ENCODE measurements at places on chromosomes 1 and 21.

- DNase-seq = no peak
Observed at GRCh38 chr1:25725482-25725881, 74.5 kb upstream of the SELENON start.

GRCh38 chr1:223084464-223084866 is 58.6 kb downstream of the TLR5 start:
- DNase-seq = no peak

GRCh38 chr1:165873481-165873880 is 46.1 kb downstream of the UCK2 start:
- DNase-seq = no peak

DNA sequence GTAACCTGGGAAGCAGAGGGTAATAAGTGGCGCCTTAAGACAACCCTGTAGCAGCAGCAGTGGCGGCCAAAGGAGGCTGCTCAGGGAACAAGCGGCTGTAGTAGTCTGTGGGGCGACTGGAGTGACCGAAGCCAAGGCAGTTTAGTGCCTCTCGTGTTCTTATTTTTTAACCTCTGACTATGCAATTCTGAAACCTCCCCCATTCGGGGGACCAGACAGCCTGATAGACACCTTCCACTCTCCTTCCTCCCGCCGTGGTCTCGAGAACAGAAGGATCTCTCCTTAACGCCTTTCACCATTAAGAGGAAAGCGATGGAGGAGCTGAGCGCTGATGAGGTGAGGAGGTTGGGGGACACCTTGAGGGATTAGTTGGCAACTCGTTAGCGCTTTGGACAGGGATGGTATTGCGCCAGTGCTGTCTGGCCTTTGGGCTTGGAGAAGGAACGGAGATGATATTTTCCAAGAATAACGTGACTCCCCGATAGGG is 644 bp downstream of the UBE4B start:
- no peak for DNase-seq

- DNase-seq = no peak
Observed at GRCh38 chr1:117284399-117285215, 73.9 kb upstream of the VTCN1 start.

GRCh38 chr1:119010201-119010600 is 22.1 kb upstream of the TBX15 start:
- no peak for DNase-seq

DNA sequence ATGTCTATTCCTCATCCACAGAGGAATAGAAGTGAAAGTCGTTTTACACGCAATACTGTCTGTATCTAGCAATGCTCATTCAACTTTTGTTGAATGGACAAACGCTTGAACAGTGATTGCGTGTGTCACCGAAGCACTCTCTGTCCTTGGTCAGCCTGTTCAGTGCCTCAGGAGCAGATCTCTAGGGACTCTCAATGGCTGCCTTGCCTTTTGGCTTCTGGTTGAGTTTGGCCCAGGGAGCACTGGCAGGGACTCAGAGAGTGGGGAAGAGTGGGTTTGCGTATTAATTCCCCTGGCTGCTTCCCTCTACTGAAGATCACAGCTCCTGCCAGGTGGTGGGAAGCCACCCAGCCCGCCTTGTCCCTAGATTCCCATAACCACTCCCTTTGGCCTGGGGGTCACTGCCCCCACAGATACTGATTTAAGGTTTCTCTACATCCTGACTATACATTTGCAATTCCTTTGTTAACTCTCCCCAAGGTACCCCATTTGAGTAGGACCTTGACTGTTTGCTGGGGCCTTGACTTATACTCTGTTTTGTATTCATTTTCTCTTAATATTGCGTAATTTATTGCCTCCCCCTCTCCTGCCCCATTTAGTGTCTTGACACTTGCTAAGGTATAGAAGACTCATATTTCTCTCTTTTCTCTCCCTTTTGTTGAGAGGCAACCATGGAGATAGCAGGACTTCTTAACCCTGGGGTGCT is 61.7 kb upstream of the USP24 start:
- no peak for DNase-seq

DNA sequence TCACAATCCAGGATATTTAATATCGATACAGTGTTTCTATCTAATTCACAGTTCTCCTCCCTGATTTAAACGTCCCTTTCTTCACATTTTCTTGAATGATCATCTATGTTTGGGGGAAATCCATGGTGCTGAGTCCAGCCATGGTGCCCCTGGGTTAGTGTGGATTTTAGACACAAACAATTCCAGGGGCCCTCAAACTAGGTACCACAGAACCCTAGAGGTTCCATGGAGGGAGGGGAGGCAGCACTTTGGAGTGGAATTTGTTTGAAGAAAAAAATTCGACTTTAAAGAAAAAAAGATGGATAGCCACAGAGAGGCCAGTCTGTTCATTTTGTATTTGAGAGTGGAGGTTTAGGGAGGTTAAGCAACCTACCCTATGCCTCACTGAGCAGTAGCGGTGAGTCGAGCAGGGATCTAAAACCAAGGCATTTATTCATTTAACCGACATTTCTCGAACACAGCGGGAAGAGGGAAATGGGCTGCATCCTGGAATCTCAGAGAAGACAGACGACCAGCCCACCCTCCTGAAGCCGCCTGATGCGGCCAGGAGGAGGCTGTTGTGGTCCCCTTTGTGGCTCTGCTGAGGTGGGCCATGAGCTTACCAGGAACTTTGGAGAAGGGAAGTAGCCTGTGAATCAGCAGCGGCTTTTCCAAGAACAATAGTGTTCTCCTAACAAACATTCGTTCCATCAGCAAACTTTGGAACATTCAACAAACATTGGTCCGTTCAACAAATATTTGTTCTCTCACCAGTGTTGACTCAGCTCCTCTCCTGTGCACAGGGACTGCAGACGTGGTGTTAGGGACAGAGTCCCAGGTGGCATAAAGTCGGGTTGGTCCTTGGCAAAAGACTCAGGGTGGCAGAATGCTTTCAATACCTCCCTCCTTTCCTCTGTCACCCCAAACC is 103.5 kb upstream of the ZBTB40 start:
- DNase-seq = no peak

DNA sequence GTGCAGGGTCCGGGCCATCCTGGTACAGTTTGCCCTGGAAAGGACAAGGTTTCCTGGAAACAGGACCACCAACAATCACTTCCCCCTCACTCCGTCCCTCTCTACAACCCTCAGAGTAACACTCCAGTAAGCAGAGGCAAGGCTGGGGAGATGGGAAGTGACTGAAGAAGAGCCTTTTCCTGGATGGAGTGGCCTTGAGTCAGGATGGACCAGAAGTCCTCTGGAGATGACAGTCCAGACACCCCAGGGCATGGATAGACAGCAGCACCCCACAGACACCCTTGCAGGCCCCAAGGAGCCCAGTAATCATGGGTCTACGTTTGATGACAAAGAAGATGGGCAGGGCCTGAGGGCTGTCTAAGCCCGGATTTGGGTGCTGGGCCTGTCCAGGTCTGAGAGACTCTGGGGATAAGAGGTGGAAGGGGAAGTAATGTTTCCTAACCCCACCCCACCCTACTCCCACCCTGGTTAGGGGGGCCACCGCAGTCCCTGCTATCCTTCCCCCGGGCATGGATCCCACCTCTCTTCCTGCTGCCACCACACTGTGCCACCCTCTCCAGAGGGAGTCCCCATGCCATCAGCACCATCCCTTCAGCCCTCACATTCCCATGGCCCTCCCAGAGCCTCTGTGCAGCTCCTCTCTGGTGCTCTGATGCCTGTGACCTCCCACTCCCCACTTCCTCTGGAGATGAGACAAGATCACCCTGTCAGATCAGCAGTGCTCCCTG is 7.2 kb upstream of the S100A8 start:
- no peak for DNase-seq

DNA sequence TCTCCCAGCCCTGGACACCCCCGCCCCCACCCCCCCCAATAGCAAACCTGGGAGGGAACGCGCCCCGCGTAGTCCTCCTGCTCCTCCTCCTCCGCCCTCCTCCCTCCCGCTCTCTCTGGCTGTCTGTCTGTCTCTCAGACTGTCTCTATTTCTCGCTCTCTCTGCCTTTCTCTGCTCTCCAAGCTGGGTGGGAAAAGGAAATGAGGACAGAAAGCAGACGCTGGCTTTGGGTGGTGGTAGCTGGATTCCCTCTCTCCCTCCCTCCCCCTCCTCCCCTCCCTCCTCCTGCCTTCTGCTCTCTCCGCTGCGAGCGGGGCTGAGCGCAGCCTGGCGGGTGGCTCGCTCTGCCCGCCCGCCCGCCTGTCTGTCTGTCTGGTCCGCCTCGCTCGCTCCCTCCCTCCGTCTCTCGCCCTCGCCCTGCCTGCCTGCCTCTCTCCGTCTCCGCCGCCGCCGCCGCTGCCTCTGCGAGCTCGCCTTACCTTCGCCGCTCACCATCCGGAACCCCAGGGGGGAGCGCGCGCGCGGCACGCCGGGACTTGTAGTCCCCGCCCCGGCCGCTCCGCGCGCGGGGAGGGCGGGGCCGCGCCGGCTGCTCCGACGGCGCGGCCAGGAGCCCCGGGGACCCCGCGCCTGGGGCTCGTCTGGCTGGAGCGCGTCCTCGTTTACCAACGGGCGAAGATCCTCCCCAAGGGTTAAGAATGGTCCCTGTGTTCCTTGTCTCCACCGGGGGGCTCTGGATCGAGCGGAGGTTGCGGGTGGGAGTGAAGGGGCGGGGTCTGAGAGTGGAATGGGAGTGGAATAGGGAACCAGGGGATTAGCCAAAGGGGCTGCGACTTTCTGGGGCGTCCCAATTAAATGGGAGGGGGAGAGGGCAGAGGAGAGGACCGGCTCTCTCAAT is at the start of gene AHDC1:
Gene AHDC1 (minus strand): TSS at position 464 of the 898 bp plus-strand sequence. CDS start 52,029 bp downstream, outside the sequence.
- peak; percentile 92 for DNase-seq

DNA sequence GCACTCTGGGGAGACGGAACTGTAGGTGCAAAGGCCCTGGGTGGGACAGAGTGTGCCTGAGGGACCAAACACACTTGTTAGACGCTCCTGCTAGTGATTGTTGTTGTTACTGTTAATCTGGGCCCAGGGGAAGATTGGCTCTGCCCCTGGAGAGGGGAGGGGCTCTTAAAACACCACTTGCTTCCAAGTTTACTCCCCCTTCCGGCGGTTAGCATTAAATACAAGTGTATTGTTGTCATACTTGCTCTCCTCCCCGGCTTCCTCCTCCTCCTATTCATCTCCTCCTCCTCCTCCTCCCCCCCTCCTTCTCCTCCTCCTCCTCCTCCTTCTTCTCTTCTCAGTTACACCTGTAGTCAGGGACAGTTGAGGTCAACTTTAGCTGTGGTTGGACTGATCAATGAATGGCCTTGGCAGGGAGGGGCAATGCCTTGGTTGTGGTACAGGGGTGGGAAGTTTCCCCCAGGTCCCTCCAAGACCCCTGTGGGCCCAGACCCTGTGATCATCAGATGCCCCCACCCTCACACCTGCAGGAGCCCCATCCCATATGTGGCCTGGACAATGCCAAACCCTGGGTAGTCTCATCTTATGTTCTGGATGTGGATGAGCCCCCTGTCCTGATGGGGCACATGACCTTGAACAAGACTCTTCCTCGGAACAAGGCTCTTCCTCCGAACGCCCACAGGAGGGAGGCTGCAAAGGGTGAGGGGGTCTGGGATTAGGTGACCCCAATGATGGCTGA is 217.3 kb downstream of the PTPRU start:
- no peak for DNase-seq

DNA sequence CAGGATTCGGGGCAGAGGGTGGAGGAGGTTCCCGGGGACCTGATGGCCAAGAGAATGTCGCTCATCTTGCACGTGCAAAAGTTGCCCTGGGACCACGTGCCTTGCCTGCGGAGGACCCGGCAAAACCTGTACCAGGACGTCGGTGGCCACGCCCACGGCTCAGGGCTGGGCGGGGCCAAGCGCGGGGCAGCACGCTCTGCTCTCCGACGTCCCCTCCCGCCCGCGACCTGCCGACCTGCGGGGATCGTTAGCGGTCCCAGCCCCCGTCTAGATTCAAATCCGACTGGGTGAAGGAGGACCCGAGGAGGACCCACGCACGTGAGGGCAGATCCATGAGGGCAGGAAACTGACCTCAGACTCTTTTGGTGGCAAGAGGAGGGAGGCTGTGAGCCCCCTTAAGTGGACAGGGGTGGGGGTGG is at the start of gene C1orf167:
Gene C1orf167 (plus strand): TSS at position 206 of the 419 bp plus-strand sequence. CDS start 2,208 bp downstream, outside the sequence.
- peak; percentile 32 for DNase-seq

DNA sequence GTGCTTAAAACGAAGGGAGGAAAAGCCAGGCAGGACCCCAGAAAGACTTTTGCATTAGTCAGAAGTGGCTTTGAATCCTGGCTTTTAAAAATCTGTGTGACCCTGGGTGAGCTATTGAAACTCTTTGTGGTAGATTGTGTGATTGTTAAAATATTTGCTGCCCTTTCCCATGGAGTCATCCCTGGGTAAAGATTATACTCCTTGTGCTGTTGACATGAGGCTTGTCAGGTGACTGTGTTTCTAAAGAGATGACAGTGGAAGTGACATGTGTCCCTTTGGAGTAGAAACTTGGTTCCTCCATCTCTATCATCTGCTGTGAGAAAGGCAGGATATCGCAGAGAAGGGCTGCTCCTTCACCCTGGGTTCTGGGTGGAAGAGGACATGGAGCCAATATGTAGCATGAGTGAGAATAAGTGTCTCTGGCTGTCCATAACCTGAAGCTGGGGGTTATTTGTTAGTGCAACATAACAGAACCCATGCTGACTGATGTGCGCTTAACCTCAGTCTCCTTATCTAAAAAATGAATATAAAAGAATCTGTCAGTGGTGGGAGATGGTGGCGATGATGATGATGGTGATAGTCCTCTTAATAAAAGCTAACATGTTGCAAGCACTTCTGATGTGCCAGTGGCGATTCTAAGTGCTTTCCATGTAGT is 187.6 kb downstream of the RHOU start:
- no peak for DNase-seq

- no peak for DNase-seq
Observed at GRCh38 chr1:93815366-93816110, 63.5 kb downstream of the DNTTIP2 start.

GRCh38 chr1:187641463-187641862 is 812.7 kb downstream of the PLA2G4A start:
- DNase-seq = no peak

DNA sequence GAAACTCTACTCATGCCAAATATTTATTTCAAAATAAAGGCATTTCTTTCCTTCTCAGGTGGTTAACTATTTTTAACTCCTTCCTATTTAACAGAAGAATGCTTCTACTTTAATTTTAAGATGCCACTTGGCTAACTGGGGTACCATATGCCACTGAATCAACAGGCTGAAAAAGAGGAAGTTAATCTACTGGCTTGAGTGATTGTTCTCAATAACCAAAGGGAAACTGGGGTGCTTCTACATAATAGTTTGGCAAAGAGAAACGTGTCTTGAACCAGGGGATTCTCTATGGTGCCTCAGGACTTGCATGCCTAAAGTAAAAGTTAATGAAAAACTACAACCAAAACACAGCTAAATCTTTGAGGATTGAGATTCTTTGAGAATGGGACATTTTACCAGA is 142.6 kb downstream of the DENND1B start:
- no peak for DNase-seq

GRCh38 chr1:36155408-36156328 is at the start of gene MAP7D1:
TSS of gene MAP7D1 (plus strand) at chr1:36156160. CDS start at chr1:36156418, 258 bp downstream.
- DNase-seq = peak; percentile 86

GRCh38 chr1:4176841-4177240 is 276.8 kb upstream of the C1orf174 start:
- DNase-seq = peak; percentile 6
